Effector CD4-positive, alpha-beta T cell (primary cell): ENCODE measurements at places on chromosomes 6 and 20.

- DNase-seq = no peak
Measured at GRCh38 chr6:158502263-158502950, 57.5 kb upstream of the TMEM181 start.

DNA sequence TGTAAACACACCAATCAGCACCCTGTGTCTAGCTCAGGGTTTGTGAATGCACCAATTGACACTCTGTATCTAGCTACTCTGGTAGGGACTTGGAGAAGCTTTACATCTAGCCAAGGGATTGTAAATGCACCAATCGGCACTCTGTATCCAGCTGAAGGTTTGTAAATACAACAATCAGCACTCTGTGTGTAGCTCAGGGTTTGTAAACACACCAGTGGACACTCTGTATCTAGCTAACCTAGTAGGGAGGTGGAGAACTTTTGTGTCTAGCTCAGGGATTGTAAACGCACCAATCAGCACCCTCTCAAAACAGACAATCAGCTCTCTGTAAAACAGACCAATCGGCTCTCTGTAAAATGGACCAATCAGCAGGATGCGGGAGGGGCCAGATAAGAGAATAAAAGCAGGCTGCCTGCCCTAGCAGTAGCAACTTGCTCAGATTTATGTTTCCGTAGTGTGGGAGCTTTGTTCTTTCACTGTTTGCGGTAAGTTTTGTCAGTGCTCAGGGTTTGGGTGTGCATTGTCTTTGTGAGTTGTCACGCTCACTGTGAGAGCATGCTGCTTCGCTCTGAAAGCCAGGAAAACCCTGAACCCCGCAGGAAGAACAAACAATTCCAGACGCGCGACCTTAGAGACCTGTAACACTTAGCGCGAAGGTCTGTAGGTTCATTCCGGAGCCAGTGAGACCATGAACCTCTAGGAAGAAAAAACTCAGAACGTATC is 37.0 kb downstream of the RIOK1 start:
- DNase-seq = no peak

- no peak for DNase-seq
Measured at GRCh38 chr6:15484140-15484539, 178.7 kb downstream of the DTNBP1 start.

GRCh38 chr6:53301801-53302537 is 46.8 kb downstream of the ELOVL5 start:
- no peak for DNase-seq
